ENCODE measurements at places on chromosomes 11 and 22.

DNA sequence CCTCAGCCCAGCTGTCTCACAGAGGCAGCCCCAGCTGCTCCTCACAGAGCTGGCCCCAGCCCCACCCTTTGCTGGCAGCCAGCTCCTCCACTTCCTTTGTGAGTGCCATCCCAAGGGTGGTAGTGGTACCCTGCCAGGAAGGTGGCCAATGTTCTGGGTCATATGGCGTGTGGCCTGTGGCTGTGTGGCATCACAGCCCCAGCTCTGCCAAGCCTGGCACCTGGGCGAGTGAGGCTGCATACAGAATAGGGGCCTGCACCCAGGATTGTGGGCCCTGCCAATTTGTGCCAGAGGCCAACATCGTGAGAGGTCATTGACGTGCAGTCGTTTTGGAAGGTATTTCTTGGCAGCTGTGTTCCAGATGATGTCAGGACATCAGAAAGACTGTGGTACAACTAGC is 10.7 kb downstream of the TUB start:
- DNase-seq, result no peak

GRCh38 chr11:98277251-98277912 is 743.4 kb upstream of the CNTN5 start:
- DNase-seq, result no peak

- no peak for DNase-seq
These were observed 15.4 kb downstream of the OR52K2 start for GRCh38 chr11:4464216-4465159.

DNA sequence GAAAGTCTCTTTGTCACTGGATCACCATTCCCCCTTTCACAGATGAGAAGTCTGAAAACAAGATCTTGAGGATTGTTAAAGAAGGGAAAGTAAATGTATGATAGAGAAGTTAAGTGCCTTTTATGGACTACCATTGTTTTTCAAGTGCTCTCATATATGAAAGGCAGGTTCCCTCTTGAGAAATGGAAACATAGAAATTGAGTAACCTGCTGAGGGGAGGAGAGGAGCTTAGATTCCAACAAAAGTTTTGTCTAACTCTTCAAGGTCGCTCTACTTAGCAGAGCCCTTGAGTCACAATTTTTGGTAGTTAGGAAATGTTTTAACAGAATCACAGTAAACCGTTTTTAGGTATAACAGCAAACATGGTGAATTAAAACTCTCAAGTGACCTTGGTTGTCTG is 80.1 kb downstream of the SVIP start:
- DNase-seq, result no peak

GRCh38 chr11:110909336-110909735 is 197.1 kb upstream of the ARHGAP20 start:
- no peak for DNase-seq

DNA sequence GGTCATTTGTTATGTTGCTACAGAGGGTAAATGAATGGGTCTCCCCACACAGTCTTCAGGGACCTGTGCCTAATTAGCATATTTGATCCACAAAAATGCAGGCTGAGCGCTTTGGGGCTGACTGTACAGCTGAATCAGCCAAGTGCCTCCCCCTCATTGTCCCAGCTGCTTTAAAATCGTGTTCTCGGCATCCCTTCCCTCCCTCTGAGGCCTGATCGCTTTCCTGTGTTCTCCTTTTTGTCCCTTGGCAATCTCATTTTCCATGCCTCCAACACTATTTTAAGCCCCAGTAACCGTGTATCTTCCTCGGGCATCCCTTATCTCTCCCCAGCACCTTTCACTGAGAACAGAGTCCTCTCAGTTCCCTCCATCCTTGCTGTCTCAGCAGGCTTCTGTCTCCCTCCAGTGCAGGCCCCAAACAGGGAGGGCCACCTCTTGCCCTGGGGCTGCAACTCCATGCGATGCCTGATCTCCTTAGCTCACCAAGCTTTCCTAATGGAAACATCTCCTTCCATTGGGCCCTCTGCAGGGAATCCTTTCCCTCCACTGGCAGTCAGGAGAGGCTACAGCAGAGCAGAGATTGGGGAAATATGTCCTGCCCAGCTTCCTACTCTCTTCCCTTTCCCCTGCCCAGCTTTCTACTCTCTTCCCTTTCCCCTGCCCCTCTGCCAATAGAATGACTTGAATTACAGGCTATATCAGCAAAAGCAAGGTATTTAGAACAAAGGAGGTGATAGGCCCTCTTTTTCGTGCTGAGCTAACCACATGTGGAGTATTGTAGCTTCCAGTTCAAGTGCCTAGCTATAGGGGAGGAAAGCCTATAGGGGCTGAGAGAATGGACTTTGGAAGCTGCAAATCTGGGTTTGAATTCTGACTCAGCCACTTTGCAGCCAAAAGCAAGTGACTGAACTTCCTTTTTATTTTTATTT is 13.8 kb downstream of the UQCR10 start:
- DNase-seq, result no peak
